Activated CD4-positive, CD25-positive, alpha-beta regulatory T cell (primary cell): ENCODE measurements at places on chromosomes 3 and 15.

DNA sequence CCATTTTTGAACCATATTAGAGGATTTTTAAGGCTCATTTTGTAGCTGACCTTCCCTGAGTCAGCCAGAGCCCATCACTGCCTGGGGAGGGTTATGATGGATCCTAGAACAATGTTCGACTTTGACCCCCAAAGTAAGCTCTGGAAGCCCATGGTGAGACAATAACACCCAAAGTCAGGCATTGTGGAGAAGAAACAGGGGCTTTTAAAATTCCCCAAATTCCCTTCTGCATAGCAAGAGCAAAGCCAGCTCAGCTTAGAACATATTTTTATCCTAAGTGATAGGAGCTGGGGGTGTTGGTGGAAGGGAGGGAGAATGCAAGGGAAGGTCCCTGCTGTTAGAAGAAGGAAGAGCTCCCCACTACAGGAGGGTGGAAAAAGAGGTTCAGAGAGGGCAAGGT lies 4.0 kb downstream of the ITGA11 start:
- DNase-seq, result no peak

- DNase-seq, result peak; percentile 9
Observed at GRCh38 chr15:98421419-98422129, 226.8 kb upstream of the IGF1R start.

DNA sequence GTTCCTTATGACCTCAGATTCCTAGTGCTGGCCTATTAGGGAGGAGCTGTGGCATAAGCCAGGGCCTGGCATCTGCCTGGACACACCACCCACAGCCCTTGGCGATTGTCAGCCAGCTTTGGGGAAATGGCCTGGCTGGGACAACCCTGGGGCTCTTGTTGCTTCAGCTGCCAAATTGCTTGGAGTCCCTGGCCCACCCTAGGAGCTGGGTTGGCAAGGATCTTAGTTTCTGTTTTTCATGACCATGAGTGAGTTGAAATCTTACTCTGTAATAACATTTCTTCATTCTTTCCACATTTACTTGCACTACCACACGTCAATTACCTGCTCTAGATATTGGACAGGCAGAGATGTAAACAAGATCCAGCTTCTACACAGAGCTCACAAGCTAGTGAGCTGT lies 1.9 kb upstream of the MYZAP start:
- DNase-seq, result no peak

DNA sequence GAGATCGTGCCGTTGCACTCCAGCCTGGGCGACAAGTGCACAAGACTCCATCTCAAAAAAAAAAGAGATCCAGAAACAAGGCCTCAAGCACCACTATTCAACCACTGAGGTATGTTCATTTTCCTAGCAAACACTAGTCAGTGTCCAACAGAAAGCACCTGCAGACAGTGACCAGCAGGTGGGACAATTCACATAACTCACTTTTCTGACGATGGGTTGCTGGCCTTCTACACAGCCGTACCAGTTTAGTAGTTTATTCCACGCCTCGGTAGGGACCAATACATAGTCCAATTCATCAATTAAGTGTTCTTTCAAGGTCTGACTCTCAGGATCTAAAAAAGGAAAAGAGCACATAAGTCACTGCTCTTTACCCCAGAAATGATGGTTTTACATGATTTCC lies 12.4 kb downstream of the USP4 start:
- DNase-seq, result no peak

DNA sequence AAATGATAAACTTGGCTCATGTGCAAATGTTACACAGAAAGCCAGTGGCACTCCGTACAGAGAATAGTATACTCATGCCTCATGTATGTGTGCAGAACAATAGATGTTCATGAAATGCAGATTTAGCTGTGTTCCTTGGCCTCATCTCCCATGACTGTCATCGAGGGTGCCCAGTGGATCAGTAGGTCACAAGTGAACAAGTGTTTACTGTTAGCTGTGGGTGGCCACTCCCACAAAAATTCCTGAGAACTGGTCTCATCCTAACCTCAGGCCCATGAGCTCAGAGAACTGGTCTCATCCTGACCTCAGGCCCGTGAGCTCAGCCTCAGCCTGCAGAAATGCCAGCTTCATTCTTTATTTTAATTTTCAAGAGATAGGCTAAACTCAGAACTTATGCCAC lies 124.1 kb downstream of the GADL1 start:
- no peak for DNase-seq

DNA sequence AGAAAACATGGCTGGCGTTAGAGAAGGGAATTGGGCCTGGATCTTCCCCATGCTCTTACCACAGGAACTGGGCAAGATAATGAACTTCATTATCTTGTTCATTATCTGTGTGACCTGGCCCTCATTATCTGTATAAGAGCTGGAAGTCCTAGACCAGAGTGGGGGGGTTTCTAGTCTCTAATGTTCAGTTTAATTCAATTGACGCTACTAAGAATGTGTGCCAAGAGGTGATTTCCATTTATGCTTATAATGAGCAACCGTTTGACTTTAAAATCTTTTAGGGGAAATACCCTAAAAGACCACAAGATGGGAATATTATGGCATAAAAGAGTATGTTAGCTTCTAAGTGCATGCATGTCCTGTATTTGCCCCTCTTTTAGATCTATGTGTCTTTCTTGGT lies 59.1 kb upstream of the CSTA start:
- no peak for DNase-seq

DNA sequence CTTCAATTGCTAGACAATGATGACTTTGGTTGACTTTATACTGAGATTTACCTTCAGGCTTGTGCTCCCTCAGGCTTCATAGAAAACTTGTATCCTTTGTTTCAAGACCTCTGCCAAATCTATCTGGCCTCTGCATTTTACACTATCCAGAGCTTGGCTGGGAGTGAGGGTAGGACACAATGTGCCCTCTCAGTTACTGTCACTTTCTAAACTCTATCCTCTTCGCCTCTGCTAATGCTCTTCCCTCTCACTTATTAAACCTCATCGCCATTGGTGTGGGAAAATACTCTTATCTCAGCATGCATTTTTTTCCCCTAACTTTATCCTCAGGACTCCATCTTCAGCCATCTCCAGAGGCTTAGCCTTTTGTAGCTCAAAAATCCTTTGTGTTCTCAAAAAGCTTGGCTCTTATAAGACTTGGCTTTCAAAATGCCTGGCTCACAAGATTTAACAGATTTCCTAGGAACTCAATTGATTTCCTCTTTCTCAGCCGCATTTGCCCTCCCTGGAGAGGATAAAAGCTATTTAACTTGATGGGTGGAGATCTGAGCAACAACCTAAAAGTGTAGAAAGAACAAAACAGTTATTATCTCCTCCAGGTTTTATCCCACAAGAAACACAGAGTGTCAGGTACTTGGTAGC lies 28.3 kb downstream of the SUCNR1 start:
- DNase-seq, result no peak

DNA sequence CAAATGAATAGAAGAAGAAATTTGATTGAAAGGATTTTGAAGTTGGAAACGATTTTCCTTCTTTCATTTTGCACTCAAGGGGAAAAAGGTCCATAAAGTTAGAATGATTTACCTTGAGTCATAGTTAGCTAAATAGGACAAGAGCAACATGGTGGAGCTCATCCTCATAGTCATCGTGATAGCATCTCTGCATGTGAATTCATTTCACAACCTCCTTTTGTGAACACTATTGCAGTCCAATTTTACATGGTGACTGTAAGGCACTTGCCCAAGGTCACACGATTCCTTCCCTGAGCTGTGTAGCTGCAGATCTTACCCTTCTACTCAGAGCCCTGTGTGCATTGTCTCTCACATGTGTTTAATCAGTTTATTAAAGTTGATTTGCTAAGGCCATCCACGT lies 359.8 kb upstream of the C2CD4B start:
- no peak for DNase-seq

DNA sequence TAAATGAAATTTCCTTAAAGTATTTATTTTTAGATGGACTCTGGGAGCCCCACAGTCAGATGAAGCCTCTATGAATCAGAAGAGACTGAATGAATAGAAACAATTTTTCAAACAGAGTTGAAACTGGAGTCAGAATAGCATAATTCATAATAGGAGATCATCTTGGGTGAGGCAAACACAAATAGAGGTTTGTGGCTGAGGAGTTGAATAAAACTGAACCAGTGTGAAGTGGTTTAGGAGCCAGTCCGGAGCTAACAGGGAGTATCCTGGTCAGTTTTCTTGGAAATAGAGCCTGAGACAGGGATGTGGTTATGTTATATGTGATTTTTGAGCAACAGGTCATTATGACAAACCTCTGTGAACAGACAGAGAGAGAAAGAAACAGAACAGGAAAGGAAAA lies 39.2 kb downstream of the SAMMSON start:
- no peak for DNase-seq

- no peak for DNase-seq
Observed at GRCh38 chr3:67294341-67294740, 296.2 kb downstream of the KBTBD8 start.

DNA sequence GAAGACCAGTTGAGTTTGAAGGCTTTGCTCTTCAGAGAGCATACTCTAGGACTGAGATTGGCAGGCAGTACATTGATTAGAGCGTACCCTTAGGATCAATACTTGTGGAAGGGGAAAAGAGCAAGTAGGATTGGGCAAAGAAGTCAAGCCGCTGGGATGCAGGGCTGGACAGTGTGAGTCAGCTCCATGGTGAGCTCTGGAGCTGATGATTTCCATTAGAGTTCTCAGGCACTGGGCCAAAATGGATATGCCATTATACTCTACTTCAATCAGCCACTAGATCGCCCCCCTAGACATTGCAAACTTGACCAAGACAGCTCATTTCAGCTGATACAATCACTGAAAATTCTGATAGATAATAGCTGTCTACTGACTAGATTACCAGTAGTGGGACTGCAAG lies 432.7 kb upstream of the ALCAM start:
- DNase-seq, result no peak

- DNase-seq, result no peak
Observed at GRCh38 chr3:146895026-146895749, 290.0 kb upstream of the PLSCR5 start.

DNA sequence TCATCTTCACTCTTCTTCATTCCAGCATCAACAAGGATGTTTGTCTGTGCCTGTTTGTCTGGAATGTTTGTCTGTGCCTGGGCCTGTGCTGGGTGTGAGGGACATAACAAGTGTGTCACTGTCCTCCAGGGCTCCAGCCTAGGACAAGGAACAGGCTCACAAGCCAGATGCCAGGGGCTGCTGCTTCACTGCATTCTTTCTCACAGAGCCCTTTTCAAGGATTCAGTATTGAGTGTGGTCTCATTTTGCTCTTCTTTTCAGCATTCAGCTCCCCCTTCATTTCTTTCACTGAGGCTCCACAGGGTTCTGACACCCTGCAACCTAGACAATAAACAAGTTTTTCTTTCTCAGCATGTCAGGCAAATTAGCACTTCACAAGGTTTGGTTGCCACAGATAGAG lies 43.6 kb upstream of the KY start:
- DNase-seq, result no peak

DNA sequence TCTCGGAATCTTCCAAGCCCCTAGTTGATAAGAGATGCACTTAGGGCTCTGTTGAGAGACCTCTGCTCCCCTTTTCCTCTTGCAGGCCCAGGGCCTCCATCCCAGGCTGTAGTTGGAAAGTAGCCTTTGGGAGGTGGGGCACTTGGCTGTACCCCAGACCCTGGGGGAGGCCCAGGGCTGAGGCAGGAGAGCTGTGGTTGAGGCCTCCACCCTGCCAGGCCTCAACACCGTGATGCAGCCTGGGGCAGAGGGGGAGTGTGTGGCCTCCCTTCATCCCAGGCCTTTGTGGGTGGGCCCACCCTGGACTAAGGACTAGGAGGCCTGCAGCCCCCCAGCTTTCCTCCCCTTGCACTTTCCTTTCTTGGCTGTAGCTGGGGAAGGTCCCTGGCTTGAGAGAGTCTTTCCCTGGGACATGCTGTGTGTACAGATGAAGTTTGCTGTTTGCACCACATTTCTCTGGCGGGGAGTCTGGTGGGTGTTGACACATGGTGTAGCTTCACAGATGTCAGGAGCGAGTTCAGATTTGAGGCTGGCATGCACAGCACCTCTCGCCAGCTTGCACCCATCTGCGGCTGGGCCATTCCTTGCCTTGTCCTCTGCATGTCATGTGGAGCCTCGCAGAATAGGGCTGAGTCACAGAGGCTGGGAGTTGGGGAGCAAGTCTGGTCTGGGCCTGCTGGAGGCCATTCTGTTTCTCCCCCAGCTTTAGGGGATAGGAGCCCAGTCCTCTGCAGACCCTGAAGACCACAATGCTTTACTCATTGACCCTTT lies 13.7 kb downstream of the PLEKHO2 start:
- DNase-seq, result no peak

- no peak for DNase-seq
Observed at GRCh38 chr3:145272684-145273083, 888.3 kb downstream of the PLOD2 start.

DNA sequence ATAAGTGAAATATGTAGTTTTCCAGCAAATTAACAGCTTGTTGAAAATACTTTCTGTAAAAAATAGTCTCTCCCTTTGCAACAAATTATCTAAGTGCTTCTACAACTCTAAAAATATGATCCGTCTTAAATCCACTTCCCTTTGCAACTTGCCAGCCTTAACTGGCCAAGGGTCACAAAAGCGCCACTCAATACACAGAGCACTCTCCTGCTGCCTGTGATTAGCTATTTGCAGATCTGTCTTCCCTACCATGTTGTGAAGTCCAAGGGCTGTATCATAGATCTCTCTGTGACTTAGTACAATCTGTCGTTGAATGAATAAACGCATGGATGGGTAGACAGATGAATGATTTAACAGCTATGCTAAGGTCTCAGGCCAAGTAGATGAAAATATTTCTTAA lies 76.2 kb downstream of the ITGB5 start:
- no peak for DNase-seq

DNA sequence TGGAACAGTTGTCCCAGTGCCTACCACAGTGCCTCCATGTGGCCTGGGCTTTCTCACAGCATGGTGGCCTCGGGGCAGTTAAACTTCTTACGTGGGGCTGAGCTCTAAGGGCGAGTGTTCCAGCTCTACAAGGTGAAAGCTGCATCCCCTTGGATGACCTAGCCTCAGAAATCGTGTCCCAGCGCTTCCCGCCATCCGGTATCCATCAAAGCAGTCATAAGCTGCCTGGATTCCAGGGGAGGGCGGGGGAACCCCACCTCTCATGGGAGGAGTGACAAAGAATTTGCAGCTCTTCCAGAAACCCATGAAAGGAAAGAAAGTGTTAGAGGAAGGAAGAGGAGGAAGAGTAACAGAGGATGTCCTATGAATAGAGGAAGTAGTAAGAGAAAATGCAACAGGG lies 45.8 kb upstream of the CCDC174 start:
- no peak for DNase-seq

GRCh38 chr3:104126864-104127553 lies 1239.7 kb upstream of the ALCAM start:
- no peak for DNase-seq

DNA sequence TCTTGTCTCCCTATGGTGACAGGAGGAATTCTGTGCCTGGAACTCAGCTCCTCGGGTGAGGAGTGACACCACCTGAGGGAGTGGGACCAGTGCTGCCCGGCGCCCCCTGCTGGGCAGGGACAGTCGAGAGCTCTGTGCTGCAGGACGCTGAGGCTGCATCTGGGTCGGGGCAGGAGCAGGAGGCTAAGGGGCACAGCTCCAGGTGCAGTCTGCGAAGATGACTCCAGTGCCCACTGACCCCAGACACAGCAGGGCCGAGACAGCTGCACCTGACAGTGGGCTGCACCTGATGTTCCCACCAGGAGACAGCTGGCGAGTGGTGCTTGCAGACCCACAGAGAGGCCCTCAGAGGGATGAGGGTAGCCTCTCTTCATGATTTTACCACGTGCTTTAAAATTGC lies 152.9 kb downstream of the ATP10A start:
- DNase-seq, result peak; percentile 24
